Hematopoietic multipotent progenitor cell treated with erythropoietin and hydrocortisone succinate and interleukin-3 and kit ligand, for 8 days (in vitro differentiated cells): ENCODE measurements at places on chromosomes 7 and 10.

GRCh38 chr7:143085109-143085508, 33.0 kb downstream of the OR6V1 start:
- DNase-seq, result no peak

- no peak for DNase-seq
Observed at GRCh38 chr7:91287371-91288084, 23.3 kb downstream of the FZD1 start.

DNA sequence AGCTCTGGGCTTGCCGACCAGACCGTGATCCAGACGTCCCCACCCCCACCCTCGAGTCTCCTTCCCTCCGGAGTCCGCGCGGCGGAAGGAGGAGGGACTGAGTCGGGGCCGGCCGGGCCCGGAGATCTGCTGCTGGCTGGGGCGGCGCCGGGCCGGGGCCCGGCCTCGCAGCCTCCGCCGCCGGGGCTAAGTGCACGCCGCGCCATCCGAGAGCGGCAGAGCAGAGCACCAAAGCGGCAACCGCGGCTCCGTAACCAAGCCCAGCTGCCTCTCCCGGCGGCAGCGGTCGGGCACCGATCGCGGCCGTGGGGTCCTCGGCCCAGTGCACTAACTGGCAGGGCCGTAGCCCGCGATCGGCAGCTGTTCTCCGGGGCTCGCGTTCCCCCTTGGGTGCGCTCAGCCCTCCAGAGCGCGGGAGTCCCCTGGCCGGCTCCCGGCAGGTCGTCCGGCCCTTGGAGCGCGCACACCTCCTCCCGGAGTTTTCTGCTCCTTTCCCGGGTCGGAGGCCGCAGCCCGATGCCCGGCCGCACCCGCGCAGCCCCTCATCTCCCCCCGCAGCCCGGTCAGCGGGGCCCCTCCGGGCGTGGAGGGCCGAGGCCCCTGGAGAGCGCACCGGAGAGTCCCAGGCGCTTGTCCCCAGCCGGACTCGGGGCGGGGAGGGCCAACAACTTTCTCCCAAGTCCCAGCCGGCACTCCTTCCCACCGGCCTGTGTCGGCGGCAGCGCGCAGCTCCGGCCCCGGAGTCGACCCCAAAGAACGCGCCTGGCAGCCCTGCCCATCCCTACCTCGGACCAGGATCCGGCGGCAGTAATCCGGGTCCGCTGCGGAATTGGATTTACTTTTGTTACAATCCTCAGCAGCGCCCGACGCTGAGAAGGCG, 799 bp downstream of the VAX1 start:
- no peak for DNase-seq

- DNase-seq, result no peak
Observed at GRCh38 chr7:136594739-136595144, 273.7 kb upstream of the CHRM2 start.

- DNase-seq, result no peak
Observed at GRCh38 chr10:83432261-83433045, 706.9 kb upstream of the GHITM start.

DNA sequence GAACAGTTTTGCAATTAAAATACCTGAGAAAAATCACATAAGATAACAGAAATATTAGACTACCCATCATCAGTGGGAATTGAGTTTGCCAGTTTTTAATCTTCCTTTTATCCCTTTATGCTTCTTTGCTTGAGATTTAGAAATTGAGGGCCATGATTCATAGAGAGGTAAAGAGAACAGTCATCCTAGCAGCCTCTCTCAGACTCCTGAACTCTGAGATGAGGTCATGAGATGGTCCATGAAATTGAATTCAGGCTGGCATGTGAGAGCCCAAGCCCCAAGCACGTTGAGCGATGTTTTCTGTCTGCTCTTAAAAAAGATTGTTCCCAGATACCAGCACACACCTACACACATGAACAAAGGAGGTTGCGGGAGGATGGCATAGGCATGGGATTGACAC, 91.1 kb downstream of the CREB5 start:
- no peak for DNase-seq

DNA sequence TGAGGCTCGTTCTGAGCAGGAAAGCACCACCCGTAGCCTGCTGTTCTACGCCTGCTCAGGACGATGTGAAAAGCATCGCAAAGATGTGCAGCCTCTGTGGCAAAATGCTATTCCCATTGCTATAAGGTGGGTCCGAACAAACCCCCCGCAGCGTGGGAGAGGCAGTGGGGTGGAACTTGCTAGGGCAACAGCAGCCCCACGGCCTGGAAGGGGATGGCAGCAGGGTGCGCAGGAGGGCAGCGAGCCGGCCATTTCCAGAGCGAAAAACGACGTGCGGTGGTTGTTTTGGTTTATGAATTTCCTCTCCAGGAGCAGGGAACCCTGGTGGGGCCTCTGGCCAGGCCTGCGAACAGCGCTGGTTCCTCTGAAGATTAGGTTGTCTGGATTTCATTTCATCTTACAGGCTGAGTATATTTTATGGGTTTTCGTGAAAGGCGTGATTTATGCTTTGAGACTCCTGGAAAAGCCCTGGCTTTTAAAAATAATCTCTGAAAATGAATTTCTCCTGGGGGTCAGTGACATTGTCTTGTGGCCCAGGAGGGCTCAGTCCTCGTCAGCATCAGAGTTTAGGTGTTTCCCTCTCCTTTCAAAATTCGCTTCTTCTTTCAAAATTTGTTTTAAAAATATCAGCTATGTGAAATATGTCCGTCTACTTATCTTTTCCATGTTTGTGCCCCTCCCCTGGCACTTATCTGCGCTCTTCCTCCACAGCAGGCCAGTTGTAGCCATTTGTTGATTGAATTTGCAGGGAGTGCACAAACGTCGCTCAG, 42.3 kb upstream of the UBE3C start:
- DNase-seq, result no peak

- DNase-seq, result no peak
Observed at GRCh38 chr7:27994639-27995038, 186.0 kb downstream of the JAZF1 start.

- no peak for DNase-seq
Observed at GRCh38 chr10:51156926-51157325, 82.6 kb downstream of the PRKG1 start.

DNA sequence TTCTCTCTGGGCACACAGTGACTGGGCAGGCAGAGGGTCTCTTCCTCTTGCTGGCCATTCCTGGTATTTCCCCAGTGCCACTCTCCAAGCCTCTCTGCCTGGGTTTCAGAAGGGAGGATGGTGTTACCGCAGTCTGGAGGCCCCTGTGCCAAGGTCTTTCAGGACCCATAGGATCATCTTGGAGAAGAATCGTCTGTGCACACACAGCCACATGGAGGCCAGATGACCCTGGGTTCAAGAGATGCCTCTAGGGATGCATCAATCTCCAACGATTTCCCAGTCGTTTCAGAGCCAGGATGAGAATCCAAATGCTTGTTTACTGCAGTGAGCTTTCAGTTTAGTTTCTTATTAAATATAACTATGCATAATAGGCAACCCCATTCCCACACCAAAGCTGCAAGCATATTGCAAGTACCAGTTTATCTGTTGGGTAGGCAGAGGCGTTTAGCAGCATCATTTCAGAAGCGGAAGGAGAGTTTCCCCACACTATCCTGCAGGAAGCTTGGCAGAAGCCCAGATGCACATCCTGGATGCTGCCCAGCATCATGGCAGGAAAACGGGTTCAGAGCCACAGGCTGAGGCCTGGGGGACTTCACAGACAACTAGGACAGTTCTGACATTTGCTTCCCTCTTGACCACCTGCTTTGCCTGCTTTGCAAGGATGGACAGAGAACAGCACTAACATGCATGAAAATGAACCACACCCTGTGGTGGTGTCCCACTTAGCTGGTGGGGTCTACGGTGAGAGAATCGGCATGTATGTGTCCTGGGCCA, 134.7 kb upstream of the FAM20C start:
- no peak for DNase-seq

GRCh38 chr10:43138757-43139241, 554 bp downstream of the CSGALNACT2 start:
- peak; percentile 71 for DNase-seq

GRCh38 chr7:33798686-33799325, 106.5 kb upstream of the BMPER start:
- DNase-seq, result no peak

- DNase-seq, result no peak
Observed at GRCh38 chr10:32348297-32349198, 1.6 kb upstream of the EPC1 start.

- DNase-seq, result no peak
Observed at GRCh38 chr7:155375337-155376277, 77.9 kb downstream of the INSIG1 start.

DNA sequence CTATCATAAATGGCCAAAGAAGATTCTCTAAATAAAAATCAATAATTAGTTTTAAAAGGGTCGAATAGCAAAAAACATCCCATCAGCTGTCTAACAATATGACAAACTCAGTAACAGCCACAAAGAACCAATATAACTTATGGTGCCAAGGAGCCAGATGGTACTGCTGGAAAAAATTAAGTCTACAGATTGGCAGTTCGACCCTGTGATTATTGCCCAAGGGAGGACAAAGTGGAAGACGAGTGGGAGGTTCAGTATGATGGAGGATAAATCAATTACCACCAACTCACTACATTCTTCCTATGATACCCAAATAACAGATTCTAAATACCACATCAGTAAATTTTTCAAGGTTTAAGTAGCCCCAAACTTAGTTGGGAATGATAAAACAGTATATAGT, 49.0 kb downstream of the SKAP2 start:
- DNase-seq, result no peak

DNA sequence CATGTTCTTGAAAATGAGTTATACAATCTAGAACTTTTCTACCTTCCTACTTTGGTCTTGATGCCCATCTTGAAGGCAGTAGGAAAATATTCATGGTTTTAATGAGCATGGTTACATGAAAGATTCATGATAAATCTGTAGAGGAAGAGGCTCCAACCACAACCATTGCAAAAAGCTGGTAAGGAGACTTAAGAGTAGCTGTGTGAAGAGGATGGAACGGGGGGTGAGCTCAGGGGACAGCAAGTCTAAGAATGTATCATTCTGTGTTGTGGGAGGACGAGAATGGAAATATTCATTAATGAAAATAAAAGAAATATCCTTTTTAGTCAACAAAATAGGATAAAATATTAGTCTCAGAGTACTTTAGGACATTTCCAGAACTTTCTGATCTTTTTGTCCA, 81.1 kb downstream of the BMPER start:
- no peak for DNase-seq

- DNase-seq, result no peak
Observed at GRCh38 chr7:133372337-133372736, 119.5 kb downstream of the EXOC4 start.

GRCh38 chr10:7686351-7687171, 16.6 kb upstream of the ITIH2 start:
- DNase-seq, result no peak

DNA sequence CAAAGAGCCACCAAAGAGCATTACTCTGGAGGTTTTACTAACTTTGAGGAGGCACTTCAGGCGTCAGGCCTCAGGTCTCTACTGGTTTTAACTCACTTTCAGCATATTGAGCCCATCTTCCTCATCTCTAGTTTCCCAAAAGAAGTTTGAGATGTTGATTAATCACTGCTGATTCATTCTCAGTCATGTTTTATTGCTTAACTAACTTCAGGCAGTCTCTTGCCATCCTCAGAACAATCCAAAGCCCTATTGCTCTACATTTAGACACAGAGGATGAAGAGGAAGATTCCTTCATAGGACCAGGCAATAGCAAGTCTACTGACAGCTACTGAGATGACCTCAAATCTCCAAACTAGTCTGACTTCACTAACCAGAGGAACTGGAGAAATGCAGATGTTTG, 39.1 kb upstream of the BET1 start:
- no peak for DNase-seq
